ENCODE measurements at places on chromosomes 11 and 22.
A peak's percentile ranks its signal among the peaks of the same experiment; 100 is the strongest.

GRCh38 chr11:45592636-45593035, 72.8 kb downstream of the CHST1 start:
- DNase-seq, result no peak

- DNase-seq, result no peak
These were observed 1.9 kb downstream of the SERPING1 start for GRCh38 chr11:57599381-57599780.

GRCh38 chr22:50169774-50170341, 673 bp upstream of the PANX2 start:
- no peak for DNase-seq

- no peak for DNase-seq
These were observed 6.4 kb downstream of the PPIL2 start for GRCh38 chr22:21672107-21672629.

- DNase-seq, result no peak
These were observed 23.9 kb downstream of the TMEM123 start for GRCh38 chr11:102428696-102429095.

GRCh38 chr11:128784059-128784804, 82.9 kb downstream of the KCNJ1 start:
- DNase-seq, result no peak

DNA sequence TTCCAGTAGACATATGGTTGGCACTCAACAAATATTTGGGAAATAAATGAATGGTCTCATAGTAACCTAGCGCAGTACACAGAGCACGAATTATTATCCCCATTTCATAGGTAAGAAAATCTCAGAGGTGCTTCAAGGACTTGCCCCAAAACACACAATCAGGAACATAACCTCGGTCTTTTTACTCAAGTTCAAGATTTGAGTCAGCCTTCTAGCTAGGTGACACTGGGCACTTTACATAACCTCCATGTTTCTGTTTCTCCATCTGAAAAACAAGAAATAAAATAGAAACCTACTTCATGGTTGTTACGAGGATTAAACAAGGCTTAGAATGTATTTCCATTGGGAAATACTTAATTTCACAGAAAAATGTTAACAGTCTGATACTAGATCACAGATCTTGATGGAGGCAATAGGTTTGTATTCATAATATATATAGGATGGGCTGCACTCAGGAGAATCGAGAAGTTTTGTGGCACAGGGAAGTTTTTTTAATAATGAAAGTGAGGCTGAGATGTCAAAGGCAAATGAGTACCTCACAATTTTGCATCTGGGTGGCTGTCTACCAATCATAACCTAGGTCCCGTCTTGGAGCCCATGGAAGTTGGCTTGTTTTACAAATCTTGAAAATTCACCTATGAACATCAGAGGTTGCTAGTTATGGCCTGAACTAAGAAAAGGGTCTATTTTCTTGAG, 147.4 kb upstream of the ZC3H12C start:
- no peak for DNase-seq

- no peak for DNase-seq
These were observed 27.6 kb downstream of the DKK3 start for GRCh38 chr11:11980841-11981308.

GRCh38 chr11:107928046-107928766, at the start of gene RAB39A:
RAB39A (plus strand) TSS chr11:107928448; CDS start chr11:107928569, 121 bp downstream.
- DNase-seq, result peak; percentile 45

- DNase-seq, result no peak
These were observed 45.5 kb downstream of the ENDOD1 start for GRCh38 chr11:95135155-95135554.

GRCh38 chr22:26360169-26360885, 68.7 kb upstream of the ASPHD2 start:
- peak; percentile 72 for DNase-seq

DNA sequence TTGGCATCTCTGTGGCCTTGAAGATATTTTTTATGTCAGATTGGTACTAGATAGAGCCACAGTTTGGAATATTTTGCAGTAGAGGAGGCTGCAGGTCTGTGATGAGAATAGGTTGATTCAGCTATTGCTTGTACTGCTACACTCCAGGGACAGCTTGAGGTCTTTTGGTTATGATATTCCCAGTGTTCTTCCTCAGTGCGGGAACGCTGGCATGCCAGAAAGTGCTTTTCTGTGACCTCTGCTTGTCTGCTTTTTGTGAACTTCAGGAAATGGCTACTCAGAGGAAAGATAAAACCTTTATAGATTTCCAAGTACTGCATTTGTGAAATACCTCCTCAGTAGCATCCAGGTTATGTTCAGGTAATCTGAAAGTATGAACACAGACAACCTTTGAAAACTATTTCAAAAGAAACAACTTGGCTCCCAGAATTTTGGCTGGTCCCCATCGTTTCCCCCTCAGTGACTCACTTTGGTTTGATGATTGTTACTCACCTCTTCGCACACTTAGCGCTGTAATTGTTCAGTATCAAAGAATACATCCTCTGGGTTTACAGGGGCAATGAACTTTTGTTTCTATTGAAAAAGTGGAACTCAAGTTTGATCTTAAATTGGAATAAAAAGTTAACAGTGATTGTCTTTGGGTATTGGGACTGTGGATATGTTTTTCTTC, 191.4 kb downstream of the HIPK3 start:
- no peak for DNase-seq

Data from omental fat pad (tissue), 4 donors.